Activated CD4-positive, alpha-beta T cell treated with anti-CD3 and anti-CD28 coated beads, Interleukin-2, amount 50 U/mL, for 48 hours (primary cell): ENCODE measurements at places on chromosomes 1 and 21.

DNA sequence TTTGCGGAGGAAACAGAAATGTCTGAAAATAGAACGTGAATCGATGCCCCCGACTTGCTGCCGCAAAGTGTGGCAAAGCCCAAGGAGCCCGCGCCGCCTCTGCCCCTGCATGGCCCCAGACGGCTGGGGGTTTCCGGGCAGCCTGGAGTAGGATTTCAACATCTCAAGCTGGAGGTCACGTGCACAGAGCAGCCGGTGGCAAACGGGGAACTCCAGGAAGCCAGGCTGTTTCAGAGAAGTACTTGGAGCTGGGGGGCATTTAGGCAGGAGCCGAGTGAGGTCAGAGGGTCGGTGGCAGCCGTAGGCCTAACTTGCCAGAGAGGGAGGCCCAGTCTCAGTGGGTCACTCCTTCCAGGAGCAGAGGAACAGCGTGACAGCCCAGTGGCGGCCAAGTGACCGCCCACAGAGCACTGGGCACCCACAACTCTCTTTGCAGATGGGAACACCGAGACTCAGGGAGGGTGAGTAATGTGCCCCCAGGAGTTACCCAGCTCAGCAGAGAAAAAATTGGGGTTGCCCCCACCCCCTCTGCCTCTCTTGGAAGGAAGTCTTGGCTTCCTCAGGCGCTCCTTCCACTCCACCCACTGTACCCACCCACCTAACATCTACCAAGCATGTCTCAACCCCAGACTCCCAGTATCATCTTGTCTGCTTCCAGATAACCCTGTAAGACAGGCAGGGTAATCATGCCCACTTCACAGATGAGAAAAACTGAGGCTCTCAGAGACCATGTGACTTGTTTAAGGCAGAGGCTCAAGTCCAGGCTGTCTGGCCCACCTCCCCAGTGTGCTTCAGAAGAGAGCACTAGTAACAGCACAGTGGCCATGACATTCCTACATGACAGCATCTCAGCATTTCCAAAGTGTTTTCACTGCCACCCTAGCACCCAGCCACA lies 179.4 kb downstream of the HIVEP3 start:
- peak; percentile 93 for DNase-seq

- DNase-seq, result no peak
Measured at GRCh38 chr1:26597629-26598039, 68.1 kb downstream of the RPS6KA1 start.

GRCh38 chr1:161131523-161132409 lies 701 bp downstream of the DEDD start:
- DNase-seq, result no peak

DNA sequence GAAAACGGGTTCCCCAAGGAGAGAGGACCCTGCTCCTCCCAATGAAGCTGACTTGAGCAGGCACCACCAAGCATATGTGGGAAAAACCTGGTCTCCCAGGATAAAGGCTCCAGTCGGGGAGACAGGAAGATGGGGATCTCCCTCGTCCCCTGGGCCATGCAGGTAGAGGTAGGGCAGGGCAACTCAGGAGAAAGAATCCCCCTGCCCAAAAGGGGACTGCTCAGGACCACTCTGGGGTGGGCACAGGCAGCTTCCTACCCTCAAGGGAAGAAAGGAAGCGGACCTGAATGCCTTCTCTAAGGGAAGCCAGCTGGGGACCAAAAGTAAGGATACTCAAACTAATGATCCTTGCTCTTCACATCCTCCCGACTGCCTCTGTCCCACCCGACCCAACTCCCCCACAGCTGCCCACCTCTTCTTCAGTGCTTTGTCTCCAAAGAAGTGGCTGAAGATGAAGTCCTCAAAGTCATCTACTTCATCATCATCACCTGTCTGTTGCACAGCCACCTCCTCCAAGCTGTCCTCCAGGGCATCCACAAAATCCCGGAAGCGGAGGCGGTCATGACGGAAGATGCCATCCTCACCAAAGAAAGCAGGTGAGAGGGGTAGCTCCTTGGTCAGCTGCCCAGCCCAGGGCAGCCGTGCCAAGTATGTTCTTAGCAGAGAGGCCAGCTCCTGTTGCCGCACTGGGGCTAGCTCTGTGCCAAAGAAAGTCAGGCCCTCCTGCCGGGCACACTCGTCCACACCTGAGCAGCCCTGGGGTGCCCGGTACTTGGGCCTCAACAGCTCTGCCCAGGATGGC lies 8.8 kb upstream of the PMVK start:
- DNase-seq, result no peak

GRCh38 chr1:174742805-174743653 lies 256.7 kb upstream of the CACYBP start:
- no peak for DNase-seq

GRCh38 chr1:80310703-80311245 lies 1304.2 kb upstream of the ADGRL4 start:
- no peak for DNase-seq

- no peak for DNase-seq
Measured at GRCh38 chr1:167651161-167651693, 21.2 kb downstream of the RCSD1 start.

- DNase-seq, result no peak
Measured at GRCh38 chr1:197468543-197469175, 200.6 kb downstream of the CRB1 start.

DNA sequence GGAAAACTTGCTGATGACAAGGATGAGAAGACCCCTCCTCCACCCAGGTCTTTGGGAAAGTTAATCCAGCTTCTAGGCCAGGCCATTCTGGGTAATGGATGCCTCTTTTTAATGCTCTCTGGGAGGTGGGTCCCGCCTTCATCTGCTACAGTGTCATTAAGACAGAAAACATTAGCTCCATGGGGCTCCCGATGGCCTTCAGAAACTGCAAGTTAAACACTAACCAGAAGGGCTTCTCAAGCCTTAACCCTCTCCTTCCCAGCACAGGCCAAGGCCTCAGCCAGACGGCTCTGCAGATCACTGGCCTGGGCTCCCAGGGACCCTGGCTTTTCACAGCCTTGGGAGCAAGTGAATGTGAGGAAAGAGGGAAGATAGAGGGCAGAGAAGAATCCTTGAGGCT lies 364.9 kb downstream of the MATN1 start:
- DNase-seq, result no peak

GRCh38 chr1:155760751-155761475 lies 72.0 kb downstream of the DAP3 start:
- DNase-seq, result no peak

DNA sequence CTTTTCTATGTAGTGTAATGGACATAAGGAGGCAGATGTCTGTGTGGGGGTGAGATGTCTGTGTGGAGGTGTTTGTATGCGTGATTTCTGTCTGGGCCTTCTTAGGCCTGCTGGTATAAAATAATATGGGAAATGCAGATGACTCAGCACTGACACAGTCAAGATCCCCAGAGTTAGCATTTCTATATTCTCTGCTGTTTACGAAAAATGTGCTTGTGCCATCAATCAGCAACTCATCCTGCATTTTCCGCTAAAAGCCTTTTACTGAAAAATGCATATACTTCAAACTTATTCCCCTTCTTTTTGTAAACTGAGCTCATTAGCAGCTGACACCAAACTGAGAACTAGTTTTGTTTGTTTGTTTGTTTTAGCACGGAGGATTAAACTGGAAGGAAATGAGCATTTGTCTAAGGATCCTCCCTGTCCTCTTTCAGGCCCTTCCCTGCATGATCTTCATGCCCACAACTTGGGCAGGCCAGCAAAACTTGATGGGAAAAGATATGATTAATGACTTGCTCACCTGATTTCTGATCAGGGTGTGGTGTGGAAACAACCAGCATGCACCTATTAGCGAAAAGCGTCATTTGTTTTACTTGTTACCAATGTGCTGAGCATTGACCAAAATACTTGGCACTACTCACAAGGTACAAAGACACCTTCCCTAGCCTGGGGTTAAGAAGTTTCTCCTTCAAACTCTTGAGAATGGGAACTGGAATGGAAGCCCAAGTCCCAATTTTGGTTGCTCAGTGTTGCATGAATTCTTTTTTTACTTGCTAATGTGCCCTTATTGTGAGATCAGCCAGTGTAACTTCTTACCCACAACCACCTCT lies 77.4 kb downstream of the NDUFS5 start:
- DNase-seq, result no peak

DNA sequence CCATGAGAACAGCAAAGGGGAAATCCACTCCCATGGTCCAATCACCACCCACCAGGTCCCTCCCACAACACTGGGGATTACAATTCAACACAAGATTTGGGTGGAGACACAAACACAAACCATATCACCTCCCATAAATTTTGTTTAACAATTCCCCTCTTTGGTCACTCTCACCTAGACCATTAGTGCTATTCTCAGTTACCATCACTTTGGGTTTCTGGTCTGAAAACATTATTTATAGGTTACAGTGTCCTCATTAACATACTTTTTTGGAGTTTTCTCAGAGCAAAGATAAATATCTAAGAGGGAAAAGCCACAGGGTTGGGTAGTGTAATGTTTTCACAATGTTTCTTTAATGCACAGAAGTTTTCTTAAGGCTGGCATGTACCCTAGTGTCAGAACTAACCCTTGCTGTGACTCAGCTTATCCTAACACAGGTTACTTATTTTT lies 47.7 kb upstream of the DNAH14 start:
- DNase-seq, result no peak

DNA sequence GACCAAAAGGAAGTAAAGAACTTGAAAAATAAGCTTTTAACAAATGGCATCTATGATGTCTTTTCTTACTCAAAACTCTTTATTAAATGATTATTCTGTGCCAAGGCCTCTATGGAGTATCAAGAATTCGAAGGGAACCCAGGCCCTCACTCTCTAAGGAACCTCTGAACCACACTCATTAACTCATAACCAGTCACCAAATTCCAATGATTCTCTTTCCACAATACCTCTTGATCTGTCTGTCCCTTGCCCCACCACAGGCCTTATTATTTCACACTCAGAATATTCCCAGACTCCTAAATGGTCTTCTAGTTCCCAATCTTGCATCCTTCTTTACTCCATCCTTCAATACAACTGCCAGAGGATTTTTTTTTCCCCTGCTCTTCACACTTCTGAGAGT lies 37.0 kb downstream of the PCSK9 start:
- no peak for DNase-seq

GRCh38 chr1:246566813-246567645 lies 773 bp downstream of the CNST start:
- no peak for DNase-seq

- no peak for DNase-seq
Measured at GRCh38 chr1:227543283-227544066, 19.9 kb upstream of the ZNF678 start.

DNA sequence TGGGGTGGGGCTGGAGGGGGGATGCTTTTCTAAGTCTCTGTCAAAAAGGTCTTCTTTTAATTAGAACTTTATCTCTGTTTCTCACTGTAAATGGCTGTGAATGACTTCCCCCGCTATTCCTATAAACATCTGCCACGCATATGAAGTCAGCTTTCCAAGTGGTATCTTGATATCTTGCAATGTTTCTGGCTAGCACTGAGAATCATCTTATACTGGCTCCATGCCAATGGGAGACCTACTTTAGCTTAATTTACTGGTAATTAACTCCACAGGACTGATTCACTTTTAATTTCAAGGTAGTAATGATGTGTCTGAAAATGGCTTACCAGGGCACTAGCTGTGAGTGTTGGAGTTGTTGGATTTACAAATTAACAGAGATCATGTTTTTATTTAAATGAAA lies 4.3 kb downstream of the GPR88 start:
- no peak for DNase-seq

- DNase-seq, result no peak
Measured at GRCh38 chr1:213438339-213438738, 387.3 kb downstream of the RPS6KC1 start.

DNA sequence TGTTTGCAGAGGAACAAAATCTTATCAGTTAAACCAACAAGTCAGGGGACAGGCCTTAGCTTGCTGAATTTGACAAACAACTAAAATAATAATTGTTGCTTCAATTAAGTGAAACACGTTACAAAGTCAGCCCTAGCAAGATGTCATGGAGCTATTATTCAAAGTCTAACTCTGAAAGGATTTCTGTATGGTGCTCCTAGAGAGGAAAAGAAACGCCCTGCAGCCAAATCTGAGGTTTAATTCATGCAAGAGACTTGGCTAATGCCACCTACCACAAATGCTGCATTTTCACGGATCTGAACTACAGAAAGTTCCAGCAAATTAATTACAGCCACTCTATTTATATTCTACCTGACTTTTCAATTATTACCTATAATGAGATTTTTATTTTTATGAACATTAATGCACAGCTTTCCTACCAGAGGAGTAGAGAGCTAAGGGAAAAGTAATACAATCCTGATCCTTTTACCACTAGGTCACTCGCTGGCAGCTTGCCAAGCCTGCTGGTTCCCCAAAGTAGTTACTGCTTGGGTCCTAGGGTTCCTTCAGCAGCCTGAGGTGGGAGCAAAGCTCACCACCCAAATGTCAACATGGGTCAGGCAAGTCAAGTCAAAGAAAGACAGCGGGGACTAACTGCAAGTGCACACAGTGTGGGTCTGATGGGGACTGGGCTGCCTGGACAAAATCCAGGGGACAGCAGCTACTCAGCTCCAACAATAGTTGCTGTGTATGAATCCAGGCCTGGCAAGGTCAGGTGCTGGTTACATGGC lies 8.5 kb downstream of the COLGALT2 start:
- DNase-seq, result no peak

DNA sequence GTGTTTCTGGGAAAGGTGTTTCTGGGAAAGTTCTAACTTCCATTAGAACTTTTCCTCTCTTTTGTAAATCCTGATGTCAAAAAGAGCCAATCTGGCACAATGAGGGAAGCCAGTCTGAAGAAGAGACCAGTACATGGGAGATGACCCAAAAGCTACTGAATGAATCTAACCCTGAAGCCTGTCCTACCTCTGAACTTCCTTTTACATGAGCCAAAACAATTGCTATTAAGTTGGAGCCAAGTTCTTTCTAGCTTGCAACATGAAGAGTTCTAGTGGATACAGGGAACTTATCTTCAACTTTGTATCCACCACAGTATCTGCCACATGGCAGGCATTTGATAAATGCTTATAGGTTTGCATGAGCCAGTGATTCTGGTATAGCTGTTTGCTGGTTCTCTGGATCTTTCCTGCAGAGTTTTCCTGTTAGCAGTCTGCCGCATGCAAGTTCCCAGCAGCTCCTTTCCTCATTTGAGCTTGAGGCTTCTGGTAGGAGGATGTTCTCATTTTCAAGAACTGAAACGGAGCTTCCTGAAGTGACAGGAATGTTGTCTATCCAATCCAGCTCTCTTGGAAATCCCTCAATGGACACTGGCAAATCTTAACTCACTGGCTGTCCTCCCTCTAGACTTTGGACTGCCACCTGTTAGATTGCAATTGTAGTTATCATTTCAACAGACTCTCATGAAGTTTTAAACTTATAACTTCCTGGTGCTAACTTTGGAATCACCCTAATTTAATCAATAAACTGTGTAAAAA lies 73.1 kb upstream of the LPGAT1 start:
- DNase-seq, result no peak

DNA sequence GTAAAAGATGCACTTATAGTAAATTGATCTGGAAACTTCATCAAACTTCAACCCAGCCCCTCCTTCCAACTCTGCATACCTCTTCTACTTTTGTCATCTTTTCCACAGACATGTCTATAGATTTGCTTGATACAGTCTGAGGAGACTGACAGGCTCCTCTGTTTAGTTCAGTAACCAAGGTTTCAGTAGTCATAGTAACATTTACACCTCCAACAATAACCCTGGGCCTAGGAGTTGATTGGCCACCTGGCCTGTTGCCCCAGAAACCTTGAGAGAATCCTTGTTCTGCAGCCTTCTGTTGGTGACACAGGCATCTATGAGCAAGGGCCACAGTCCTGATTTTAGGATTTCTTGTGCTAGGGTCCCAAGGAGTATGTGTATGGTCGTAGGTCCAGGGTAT lies at the start of gene CFAP141:
Gene CFAP141, minus strand, starts transcription at position 138 of the 400 bp plus-strand sequence. Its CDS starts 26 bp downstream, at position 112.
- DNase-seq, result no peak
